ENCODE measurements at places on chromosomes 2 and 18.

GRCh38 chr2:223264541-223265193 lies 212.7 kb downstream of the KCNE4 start:
- no peak for DNase-seq

DNA sequence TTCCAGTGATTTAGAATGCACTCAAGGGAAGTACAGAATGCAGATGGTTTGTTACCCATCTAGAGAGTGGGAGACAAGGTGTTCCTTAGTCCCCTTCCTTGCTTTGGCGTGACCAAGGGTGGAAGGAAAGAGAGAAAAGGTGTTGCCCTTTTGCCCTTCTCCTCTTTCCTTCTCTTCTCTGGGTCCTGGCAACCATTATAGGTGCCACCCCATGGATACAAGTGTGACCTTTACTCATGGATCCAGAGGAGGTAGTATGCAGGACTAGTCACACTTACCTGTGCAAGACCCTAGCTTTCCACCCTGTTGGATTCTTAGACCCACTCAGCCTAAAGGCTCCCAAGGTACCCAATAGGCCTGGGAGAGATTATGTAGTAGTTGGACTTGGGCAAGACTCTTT lies 11.6 kb upstream of the RBFA start:
- DNase-seq, result no peak

DNA sequence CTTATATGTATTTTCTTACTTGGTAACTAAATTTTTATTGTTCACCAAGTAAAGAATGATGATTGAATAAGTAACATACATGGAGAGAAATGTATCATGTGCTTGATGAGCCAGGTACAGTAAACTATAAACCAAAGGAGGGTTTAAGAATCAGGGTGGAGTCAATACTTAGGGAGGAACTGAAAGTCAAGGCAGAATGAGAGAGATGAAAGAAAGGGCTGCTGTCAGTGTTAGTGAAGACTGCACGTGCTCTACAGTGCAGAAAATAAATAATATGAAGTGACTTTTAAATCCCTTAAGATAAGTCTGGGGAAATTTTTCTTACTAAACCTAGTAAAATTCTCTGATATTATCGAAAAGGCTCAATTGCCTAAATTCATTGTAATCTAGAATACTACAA lies 986.0 kb downstream of the DSC3 start:
- DNase-seq, result no peak

DNA sequence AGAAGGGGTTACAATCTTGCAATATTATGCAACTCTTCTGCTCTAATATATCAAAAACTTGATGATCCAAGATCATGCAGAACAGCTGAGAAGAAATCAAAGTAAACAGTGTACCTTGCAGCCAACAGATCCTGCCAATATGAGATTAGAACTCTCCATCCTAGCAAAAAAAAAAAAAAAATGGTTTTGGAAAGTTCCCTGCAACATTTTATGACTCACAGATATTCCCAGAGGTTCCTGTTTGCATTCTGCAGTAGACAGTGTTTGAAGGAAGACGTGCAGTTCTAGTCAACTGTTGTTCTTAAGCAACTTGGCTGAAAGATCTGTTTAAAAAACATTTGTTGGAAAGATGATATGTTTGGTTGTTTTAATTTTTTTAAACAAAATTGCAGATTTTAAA lies 103.6 kb upstream of the WDR75 start:
- DNase-seq, result no peak

- no peak for DNase-seq
Observed at GRCh38 chr2:95077530-95077825, 44.1 kb downstream of the MRPS5 start.

All from activated CD4-positive, alpha-beta T cell treated with anti-CD3 and anti-CD28 coated beads, Interleukin-10, Interleukin-2, amounts not matched to agents 100 ng/mL and 50 ng/mL, durations not matched to agents 16 hours and 8 hours (primary cell).